Anterior cingulate cortex (tissue), 58 donors: ENCODE measurements at places on chromosomes 1 and 21.

DNA sequence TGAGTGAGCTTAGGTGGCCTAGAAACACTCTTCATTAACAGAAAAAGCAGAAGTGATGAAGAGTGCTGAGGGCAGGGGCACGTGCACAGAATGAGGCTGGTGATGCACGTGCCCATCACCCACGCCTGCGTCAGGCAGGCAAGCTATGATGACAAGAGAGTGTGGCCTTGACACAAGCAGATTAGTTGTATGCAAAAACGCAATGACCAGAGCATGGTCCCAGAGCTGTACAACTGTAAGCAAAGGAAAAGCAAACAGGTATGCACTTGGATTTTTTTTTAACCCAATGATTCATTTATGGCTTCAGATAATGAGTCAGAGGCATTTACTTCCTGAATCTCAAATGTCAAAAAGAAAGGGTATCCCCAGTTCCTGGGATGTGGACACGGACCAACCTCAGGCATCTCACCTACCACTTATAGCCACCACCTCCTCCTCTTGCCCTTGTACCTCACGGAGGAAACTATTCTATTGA lies 9.1 kb upstream of the TMEM61 start:
- no peak for DNase-seq

DNA sequence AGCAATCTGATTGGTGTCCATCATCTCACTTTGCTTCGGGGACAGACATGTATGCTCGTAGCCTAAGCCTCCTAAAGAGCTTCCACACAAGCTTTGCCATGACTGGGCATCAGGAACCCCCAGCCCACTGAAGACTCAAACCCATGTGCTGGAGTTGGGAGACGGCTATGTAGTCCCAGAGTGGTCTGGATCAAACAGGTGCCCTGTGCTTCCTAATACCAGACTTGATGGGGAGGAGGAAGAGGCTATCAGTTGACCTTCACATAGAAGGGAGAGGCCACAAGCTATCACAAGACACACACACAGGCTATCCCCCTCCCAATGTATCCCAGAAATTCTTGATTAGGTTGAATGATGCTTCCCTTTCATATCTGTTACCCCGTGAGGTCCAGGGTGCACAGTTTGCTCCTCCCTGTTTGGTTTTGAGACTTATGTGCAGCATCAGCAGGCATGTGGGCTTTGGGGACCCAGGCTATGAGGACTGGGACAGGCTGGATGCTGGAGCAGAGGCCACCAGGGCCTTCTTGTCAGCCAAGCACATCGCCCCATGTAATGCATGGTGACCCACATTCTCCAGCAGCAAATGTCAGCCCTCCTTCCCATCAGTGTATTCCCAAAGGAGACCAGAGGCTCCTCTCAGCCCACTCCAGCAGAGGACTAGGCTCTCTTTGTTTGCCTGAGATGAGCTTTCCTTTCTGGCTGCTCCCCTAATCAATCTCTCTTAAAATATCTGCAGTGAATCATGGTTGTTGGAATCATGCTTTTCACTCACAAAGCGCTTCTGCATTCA lies 159.8 kb downstream of the GRIK3 start:
- DNase-seq = no peak

DNA sequence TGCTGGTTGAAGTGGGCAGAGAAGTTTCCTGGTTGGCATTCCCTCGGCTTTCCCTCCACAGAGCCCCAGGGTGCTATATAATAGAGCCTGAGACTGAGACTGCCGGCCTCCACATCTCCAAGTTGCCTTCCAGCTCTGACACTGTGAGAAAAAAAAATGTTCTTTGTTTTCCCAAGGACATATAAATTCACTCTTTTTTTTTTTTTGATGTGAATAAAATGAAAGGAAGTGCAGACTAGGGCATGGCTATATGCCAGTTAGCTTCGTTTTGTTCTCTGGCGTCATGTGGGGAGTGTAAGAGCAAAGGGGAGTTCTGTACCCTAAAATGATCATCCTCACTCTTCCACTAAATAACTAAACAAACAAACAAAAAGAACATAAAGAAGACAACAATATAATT lies 101.6 kb downstream of the TNFSF18 start:
- DNase-seq = no peak

GRCh38 chr1:245807954-245808719 lies 653.4 kb downstream of the KIF26B start:
- DNase-seq = no peak

DNA sequence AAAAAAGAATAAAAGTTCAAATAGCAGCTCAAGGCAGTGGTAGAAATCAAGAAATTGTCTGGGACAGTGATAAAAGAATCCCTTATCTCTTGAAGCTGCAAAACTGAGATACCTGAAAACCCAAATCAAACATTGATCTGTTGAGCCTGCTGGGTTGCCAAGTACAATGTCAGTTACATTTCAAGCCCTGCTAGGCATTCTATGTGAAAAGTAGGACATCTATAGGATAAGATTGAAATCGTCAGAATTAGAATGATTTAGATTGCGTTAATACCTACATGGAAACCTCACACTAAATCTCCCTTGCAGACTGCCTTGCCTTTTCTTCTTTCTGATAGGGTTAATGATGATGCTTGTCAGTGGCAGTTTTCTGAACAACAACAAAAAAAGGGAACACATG lies 1684.4 kb upstream of the B3GALT2 start:
- DNase-seq = no peak

DNA sequence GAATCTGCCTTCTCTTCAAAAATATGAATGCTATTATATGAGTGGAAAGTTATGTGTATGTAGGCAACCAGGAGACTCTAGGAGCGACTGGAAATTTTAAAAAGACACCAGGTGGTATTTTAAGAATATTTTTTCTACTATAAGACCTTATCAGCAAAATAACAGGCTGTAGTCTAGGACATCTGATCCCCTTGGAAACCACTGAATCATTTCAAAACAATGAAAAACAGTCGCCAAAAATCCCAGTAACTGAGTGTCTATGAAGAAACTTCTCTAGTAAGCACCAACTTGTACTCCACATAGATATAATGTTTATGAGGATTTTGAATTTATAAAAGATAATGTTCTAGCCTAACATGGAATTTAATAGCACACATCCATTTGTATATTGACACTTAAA lies 358.5 kb downstream of the GPATCH2 start:
- DNase-seq = no peak

DNA sequence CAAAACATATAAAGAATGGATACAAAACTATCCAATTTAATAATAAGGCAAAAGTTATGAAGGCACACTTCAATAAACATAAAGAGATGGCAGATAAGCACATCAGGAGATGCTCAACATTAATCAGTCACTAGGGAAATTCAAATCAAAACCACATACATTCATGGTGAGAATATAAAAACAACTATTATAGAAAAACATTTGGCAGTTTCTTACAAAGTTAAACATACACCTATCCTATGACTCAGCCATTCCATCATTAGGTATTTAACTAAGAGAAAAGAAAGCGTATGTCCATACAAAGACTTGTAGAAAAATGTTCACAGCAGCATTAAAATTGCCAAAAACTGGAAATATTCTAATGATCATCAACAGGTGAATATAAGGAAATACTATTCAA lies 44.3 kb downstream of the KIFAP3 start:
- no peak for DNase-seq

- no peak for DNase-seq
Measured at GRCh38 chr1:21814241-21814918, 2.3 kb downstream of the LDLRAD2 start.

GRCh38 chr1:243447844-243448243 lies 192.0 kb downstream of the SDCCAG8 start:
- DNase-seq = no peak

GRCh38 chr1:184315254-184315653 lies 71.6 kb upstream of the C1orf21 start:
- no peak for DNase-seq

DNA sequence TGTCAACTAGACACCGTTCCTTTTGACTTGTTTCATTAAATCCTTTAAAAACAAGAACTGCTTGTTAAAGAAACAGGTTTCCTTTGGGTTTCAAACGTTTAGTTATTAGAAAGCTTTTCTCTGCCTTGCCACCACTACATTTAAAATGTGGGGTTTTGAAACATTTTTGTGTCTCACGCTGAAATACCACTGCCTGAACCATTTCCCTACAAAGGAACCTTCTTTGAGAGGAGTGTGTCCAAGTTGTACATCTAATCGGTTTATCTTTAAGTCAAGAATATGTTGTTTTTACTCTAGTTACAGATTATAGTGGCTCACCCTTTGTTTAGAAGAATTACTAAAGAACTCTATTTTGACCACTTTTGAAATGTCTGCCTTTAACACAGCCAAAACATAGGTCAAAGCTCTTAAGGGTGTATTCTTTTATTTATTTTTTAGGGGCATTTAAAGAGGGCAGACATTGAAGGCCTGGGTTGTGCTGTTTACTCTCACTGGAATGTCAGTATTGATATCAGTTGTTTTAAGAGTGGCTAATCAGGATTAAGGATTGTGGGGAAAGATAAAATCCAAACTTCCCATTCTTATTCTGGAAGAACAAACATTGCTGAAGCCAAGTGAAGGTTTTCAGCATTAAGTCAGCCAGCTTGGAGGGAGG lies 143.4 kb downstream of the GALNT2 start:
- DNase-seq = no peak

- DNase-seq = no peak
Measured at GRCh38 chr21:38367646-38368045, 110.9 kb downstream of the KCNJ15 start.

- no peak for DNase-seq
Measured at GRCh38 chr21:35027563-35028450, 21.3 kb downstream of the RUNX1 start.
